Upper lobe of right lung (tissue), 1 donor: ENCODE measurements at places on chromosomes 11 and 22.

DNA sequence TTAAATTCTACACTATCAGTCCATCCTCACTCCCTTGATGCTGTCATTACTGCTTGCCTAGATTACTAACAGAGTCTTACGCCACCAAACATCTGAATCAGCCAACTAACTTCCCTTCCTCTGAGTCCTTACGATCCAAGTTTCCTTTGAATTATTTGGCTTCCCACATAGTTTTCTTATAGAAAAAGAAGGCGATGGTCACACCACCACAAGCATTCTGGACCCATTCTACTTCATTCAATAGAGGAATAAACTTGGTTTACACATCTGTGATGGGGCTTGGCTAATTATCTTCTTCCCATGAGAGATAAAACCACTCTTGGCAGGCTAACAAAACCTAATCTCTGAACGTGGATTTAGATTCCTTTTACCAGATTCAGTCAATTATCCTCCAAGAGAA lies 35.0 kb downstream of the INTS4 start:
- no peak for DNase-seq

- DNase-seq: no peak
Measured at GRCh38 chr11:21630934-21631478, 561.9 kb upstream of the ANO5 start.

DNA sequence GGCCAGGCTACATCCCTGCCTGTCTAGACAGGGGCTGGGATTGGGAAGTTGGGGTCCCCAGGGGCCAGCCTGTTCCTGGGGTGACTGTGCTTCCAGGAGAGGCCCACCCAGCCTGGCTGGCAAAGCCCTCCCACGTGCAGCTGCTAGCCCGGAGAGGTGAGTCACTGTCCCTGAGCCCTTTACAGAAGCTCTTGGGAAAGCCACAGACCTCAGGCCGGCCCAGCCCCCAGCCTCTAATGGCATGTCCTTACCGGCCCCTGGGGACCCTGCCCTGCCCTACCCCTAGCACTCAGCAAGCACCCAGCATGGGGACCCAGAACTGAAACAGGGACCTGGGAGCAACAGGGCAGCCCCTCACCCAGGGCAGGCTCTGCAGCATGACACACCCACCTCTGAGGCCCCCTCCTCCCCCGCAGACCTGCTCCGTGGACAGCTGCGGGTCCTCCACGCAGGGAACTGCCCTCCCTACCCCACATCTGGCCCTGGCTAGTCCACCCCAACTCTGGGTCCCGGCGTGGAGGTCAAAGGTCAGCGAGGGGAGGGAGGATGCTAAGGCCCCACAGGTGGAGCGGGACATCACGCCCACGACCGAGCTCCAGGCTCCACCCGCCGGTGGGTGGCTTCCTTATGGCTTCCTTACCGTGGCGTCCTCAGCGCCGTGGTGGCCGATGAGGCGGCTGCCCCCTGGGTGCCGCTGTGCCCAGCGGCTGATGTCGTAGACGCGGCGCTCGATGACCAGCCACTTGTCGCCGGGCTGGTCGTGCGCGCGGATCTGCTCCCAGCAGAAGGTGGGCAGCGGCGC lies 615 bp downstream of the FADS3 start:
- DNase-seq: peak; percentile 78

DNA sequence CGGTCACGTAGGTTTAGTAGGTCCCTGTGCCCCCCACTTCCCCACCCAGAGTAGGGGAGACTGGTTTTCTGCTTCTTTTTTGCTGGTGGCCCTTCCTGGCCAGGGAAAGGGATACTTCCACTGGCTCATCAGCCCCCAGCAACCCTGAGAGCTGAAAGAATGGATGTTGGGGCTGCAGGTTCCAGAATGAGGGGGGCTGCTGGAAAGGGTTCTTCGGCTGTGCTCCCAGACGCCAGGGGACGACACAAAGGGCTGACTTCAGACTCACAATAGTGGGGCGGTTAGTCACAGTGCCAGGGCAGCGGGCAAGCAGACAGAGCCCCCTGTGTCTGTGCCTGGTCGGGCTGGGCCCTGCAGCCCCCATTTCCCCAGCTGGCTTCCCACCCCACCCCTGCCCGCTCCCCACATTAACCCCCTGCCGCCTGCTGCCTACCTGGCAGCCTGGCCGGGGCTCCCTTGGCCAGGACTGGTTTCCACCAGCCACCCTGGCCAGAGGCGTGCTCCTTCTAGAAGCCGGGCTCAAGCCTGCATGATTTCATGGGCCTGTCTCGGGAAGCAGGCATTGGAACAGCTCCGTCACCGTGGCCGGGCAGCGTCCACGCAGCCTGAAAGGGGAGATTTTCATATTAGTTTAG lies 79.1 kb upstream of the WNT7B start:
- DNase-seq: peak; percentile 64

DNA sequence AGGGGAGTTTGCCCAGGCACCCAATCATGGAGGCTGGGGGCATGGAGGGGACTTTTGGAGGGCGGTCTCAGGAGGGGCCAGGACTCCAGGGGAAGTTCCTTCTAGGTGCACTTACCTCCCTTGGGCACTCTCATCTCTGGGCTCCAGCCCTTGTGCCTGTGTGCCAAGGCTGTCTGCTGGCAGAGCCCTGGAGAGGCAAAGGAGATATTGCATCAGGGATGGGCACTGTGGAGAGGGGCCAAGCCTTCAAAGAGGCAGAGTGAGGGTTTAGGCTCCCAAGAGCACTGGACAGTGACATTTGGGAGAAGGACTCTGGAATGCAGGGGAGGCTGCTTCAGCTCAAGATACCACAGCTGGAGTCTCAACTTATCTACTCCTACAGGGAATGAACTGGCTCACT lies 32.2 kb upstream of the TFIP11 start:
- DNase-seq: no peak

DNA sequence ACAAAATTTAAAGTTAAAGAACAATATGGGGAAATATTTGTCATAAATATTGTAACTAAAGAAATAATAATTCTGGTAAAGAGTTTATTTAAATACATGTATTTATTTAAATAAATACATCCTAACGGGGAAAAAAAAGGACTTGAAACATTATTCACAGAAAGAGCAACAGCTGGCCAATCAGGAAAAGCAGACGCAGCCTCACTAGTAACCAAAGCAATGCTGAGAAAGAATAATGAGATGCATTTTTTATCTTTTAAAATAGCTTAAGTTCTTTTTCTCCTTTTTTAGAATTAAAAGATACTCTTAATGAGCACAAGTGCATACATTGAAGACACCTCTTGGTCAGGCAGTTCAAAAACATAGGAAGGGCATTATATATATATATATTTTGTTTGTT lies 2.6 kb upstream of the LTO1 start:
- no peak for DNase-seq

DNA sequence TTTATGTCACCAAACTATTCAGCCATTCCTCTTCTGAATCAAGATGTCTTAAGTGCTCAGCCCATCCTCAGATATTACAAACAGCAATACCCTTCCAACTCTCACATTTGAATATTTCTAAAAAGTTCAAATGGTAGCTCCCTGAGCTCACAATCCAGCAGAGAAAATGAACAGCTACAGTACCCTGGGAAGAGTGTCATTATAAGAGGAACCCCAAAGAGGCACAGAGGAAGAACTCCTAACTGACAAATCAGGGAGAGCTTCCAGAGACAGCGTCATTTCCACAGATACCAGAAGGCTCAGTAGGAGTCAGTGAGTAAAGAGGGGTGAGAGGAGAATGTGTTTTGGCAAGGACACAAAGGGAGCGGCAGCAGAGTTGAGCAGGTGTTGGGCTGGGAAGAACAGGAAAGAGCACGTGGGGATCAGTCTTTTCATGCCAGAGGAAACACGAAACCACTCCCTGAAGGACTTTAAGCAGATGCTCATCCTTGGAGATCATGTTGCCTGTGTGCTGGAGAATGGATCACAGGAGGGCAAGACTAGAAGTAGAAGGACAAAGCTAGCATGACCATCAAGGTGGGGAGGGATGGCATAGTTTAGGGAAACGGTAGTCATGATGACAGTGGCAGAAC lies 4.3 kb downstream of the CLTCL1 start:
- no peak for DNase-seq

- DNase-seq: no peak
Measured at GRCh38 chr11:30579415-30580175, 6.6 kb downstream of the MPPED2 start.

GRCh38 chr11:58334708-58335107 lies 24.2 kb downstream of the OR5B17 start:
- no peak for DNase-seq

- no peak for DNase-seq
Measured at GRCh38 chr11:83681906-83682610, 395.9 kb upstream of the CCDC90B start.

DNA sequence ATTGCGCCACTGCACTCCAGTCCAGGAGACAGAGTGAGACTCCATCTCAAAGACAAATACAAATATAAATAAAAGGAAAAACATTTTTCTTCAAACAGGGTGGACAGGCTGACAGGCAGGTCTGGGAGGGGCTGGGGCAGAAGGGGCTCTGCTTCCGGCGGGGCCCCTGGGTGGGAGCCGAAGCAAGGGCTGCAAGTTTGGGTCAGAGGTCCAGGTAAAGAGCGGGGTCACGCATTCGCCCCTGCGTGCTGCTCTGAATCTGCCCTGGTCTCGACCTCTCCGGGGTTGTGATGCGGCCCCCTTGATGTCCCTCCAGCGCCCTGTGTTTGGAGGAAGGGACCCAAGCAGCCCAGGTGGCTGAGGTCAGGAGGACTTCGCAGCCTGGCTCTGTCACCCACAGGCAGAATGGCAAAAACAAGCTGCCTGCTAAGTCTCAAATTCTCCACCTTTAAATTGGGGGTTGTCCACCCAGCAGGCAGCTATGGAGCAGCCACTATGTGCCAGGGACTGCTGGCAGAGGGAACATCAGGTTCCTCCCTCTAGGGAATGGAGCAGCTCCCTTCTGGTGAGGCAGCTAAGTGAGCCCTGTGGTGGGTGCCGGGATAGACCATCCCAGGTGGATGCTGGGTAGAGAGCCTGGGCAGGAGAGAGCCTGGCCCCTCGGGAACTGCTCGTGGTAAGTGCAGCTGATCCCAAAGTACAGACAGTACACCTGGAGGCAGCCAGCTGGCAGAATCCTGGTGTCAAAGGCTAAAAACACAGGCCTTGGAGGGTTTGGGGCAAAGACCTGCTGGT lies 10.3 kb upstream of the PHF21B start:
- no peak for DNase-seq

GRCh38 chr11:58597486-58598144 lies 18.8 kb downstream of the ZFP91 start:
- no peak for DNase-seq

- DNase-seq: no peak
Measured at GRCh38 chr22:37976547-37976946, 7.8 kb downstream of the SOX10 start.

DNA sequence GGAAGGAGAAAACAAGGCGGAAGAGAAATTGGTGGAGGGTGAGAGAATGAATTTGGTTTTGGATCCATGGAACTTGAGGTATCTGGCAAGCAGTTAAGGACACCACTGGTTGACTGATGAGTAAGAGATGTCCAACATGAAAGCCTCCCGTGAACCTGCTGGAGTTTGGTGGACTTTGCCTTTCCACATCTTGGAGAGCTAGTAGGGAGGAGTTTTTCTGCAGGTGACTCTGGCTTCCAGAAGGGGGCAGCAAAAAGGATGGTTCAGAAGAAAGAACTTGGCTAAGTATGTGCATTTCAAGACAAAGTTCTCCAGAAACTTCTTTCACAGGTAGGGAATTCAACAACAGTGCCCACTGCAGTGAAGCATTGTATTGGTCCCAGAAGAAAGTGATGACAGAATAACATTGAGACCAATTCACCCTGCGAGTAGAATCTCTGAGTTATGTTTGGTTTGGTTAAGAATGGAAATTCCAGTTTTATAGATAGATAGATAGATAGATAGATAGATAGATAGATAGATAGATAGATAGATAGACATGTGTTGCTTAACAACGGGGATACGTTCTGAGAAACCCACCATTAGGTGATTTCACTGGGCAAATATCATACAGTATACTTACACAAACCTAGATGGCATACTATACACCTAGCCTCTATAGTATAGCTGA lies 28.5 kb downstream of the DCDC1 start:
- DNase-seq: no peak
